ENCODE measurements at places on chromosomes 5 and 9. TPM values are rescaled to one million over a fixed set of nuclear protein-coding genes. Genes with fewer than 3 reads are reported as not detected.

The RRAGA gene
- 58.0 TPM for total RNA-seq

The TEK gene
- total RNA-seq, result not detected

DNA sequence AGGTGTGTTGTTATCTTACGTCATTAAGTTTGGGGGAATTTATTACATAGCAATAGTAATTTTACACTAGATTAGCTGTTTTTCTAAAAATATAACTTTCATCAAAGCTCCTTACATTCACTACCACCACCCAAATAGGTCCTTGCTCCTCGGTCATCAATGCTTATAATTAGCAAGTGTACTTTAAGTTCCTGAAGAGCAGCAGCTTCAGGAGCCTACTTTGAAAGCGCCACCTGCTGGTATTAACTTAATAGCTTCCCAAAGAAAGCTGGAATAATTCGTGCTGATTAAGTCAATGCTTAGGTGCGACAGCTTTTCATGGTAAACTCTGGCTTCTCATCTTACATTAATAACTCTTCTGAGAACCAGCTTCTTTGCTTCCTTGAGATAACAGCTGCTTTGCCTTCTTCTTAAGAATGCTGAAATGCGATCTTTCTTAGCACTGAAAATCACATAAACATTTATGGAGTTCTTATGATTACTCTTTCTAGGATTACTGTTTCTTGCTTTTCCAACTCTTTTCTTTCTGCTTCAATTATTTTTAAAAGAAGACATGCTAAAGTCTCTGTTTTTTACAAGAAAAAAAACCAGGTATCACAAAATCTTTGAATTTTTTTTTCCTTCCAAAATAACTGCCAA lies 10.0 kb upstream of the C5 start:
- no peaks in the 10 kb centered on the region for H3K27me3 ChIP-seq
- no peak overlapping the region for H3K27ac ChIP-seq
- DNase-seq, result no peak

DNA sequence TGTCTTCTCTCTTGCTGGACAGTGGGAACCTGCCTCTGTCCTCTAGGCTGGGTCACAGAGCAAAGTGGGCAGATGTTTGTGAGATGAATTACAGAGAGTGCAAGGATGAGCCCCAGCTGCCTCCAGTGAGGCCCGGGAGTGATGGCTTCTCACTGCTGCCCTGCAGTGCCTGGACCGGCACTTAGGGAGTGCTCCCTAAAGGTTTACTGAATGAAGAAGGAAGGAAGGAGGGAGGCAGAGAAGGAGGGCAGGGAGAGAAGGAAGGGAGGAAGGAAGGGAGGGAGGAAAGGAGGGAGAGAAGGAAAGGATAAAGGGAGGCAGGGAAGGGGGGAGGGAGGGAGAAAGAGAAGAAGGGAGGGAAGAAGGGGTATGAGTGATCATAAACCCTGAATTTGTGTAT lies 42.7 kb upstream of the GRHPR start:
- DNase-seq, result no peak
- no peaks in the 10 kb centered on the region for H3K4me1 ChIP-seq
- H3K27me3 ChIP-seq, result no peaks in the 10 kb centered on the region
- H3K27ac ChIP-seq, result no peak overlapping the region
- H3K36me3 ChIP-seq, result no peaks in the 10 kb centered on the region
- no peak overlapping the region for H3K4me3 ChIP-seq

The SPOCK1 gene
- total RNA-seq, result not detected

The PTPDC1 gene
- total RNA-seq, result 5.1 TPM

DNA sequence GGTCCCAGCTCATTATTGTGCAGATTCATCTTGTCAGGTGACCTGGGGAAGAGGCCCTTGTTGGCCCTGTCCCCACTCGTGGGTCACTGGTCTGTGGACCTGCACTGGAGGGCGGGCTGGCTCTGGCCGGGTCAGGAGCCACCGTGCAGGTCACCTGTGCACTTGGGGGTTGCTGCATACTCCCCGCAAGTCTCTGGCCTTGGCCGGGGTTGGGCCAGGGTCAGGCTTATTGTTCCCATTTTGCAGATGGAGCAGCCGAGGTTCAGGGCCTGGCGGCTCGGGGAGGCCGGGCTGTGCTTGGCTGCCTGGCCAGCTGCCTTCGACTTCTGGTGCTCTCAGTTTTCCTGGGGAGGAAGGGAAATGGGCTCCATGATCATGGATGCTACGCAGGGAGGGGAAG lies 108.3 kb upstream of the FCN2 start:
- no peak overlapping the region for H3K27ac ChIP-seq
- no peaks in the 10 kb centered on the region for H3K4me1 ChIP-seq
- no peak overlapping the region for H3K4me3 ChIP-seq
- no peak for DNase-seq
- no peaks in the 10 kb centered on the region for H3K36me3 ChIP-seq

DNA sequence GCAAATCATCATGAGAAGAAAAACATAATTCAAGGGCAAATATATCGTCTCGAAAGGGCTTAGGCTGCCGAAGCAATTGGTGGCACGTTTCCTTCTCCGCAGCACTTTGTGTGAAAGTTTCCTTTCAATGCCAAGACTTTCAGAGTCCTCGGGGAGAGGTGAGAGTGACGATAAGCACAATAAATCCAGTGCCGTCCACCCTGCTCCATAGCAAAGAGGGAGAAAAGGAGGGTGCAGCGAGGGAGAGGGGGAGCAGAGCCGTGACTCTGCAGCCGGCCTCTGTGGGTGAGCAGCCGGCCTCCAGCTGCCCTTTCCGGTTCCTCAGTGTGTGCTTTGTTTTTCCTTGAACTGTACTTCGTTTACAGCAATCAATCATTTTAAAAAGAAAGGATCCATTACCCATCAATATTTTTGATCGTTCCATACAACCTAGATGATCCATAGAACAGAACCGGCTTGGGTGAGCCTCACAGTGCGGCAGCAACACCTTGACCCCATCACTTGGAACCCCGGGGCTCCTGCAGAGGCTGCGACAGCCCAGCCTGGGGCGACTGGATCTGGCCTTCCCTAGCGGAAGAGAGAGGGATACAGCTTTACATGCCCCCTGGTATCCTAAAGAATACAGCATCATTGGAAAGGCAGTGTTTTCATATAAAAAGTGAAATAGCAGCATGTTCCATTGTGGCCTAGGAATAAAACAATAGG lies 247.0 kb upstream of the IRX4 start:
- no peak overlapping the region for H3K27ac ChIP-seq
- H3K36me3 ChIP-seq, result no peaks in the 10 kb centered on the region
- DNase-seq, result no peak
- no peaks in the 10 kb centered on the region for H3K27me3 ChIP-seq
- H3K4me1 ChIP-seq, result no peaks in the 10 kb centered on the region

GRCh38 chr9:8140557-8140956 lies 341.0 kb upstream of the DMAC1 start:
- H3K4me1 ChIP-seq, result no peaks in the 10 kb centered on the region
- H3K27ac ChIP-seq, result no peak overlapping the region
- H3K4me3 ChIP-seq, result no peak overlapping the region
- no peaks in the 10 kb centered on the region for H3K27me3 ChIP-seq
- DNase-seq, result no peak

GRCh38 chr5:166977911-166978422 lies 1313.5 kb upstream of the WWC1 start:
- H3K4me3 ChIP-seq, result no peak overlapping the region
- no peaks in the 10 kb centered on the region for H3K4me1 ChIP-seq
- H3K27me3 ChIP-seq, result no peaks in the 10 kb centered on the region
- DNase-seq, result no peak
- H3K27ac ChIP-seq, result no peak overlapping the region

The SLC46A2 gene
- total RNA-seq, result not detected

DNA sequence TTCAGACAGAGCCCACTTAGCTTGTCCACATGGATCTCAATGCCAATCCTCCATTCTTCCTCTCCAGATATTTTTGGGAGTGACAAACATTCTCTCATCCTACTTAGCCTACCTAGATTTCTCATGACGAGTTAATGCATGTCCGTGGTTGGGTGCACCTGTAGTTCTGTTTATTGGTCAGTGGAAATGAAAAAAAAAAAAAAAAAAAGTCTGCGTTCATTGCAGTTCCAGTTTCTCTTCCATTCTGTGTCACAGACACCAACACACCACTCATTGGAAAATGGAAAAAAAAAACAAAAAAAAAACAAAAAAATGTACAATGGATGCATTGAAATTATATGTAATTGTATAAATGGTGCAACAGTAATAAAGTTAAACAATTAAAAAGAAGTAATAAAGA lies 59.0 kb downstream of the BASP1 start:
- DNase-seq, result no peak
- H3K27me3 ChIP-seq, result no peaks in the 10 kb centered on the region
- no peaks in the 10 kb centered on the region for H3K36me3 ChIP-seq
- H3K4me1 ChIP-seq, result no peaks in the 10 kb centered on the region

The SPARC gene
- total RNA-seq, result 0.19 TPM

The TSSK1B gene
- not detected for total RNA-seq

DNA sequence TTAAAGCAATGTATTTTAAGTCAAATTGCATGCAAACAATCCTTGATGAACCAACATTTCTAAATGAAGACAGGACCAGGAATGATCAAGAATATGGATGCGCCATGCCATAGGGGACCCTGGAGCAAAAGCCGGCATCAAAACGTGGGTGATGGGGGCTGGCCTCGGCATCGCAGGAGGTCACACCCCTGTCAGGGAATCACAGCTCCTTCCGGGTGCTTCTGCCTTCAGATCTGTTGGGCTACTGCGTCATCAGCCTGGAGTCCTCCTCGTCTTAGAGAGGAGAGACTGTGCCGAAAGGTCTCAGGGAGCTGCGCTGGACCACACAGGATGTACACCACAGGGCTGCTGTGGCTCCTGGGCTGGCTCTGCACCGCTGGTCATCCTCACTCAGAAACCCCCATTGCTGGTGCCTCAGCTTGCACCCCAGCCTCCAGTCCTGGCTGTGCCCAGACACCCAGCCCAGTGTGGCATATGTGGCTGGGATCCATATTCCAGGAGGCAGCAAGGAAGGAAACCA lies 152.9 kb upstream of the PPP1R26 start:
- DNase-seq, result no peak
- H3K27me3 ChIP-seq, result no peaks in the 10 kb centered on the region
- H3K4me3 ChIP-seq, result no peak overlapping the region
- no peak overlapping the region for H3K27ac ChIP-seq
- no peaks in the 10 kb centered on the region for H3K36me3 ChIP-seq

The ISOC1 gene
- 13.7 TPM for total RNA-seq

The PCDHA7 gene
- not detected for total RNA-seq

GRCh38 chr5:150918613-150919012 lies 13.8 kb upstream of the ZNF300 start:
- no peaks in the 10 kb centered on the region for H3K4me1 ChIP-seq
- DNase-seq, result no peak
- H3K27ac ChIP-seq, result no peak overlapping the region
- no peaks in the 10 kb centered on the region for H3K27me3 ChIP-seq

DNA sequence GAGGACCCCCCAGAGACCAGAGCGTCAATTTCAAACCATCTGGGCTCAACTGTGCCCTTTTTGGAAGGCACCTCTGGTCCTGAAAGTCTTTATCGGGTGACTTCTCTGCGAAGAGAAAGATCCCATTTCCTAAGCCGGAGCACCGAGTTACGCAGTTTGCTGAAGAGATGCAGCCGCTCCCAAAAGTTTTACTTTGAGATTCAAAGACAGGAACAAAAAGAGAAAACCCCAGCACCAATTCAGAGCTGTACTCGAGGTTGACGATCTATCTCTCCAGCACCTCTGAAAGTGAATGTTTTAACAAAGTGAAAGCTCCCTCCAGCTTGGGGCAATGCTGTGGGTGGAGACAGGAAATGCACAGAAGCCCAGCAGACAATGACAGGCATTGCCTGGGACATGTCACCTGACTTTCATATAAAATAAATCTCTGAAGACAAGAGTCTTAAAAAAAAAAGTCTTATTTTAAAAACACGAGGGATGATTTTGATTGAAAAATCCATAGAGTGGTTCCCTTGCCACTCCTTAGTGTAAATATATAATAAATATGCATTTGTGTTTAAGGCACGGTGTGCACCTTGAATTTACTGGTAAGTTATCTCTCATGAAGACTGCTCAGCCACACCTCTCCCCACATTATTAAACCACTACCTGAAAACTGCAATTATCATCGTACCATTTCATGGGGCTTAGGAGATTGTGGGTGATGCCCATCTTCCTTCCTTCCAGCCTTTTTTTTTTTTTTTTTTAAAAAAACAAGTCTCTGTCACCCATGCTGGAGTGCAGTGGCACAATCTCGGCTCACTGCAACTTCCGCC lies 79.9 kb downstream of the FNBP1 start:
- peak overlapping the region; percentile 67 for H3K4me3 ChIP-seq
- H3K27ac ChIP-seq, result peak overlapping the region; percentile 90
- H3K36me3 ChIP-seq, result no peaks in the 10 kb centered on the region
- peaks cover 55% of the 10 kb centered on the region for H3K4me1 ChIP-seq

The PCDHB12 gene
- not detected for total RNA-seq

The MZB1 gene
- 1.1 TPM for total RNA-seq

The THG1L gene
- total RNA-seq, result 10.5 TPM
